ENCODE measurements at places on chromosomes 1 and 21.
A peak's percentile ranks its signal among the peaks of the same experiment; 100 is the strongest.

- no peak for DNase-seq
Measured at GRCh38 chr21:33540711-33541104, 1.2 kb downstream of the GART start.

- no peak for DNase-seq
Measured at GRCh38 chr1:54575605-54576290, 27.7 kb downstream of the ACOT11 start.

DNA sequence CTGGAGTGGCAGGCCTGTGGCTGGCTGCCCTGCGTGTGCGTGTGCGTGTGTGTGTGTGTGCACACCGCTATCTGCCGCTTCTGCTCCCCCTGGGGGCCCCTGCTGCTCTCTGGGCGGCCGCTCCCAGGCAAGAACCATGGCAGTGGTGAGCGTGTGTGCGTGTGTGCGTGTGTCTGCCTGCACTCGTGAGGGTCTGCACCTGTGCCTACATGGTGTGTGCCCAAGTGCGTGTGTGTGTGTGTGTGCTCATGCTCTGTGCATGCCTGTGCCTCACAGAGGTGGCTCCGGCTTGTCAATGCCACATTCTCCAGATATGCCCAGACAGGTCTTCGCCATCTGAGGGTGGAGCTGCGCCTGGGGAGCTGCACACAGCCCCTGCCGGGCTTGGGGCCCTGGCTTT lies 18.7 kb upstream of the PEX10 start:
- no peak for DNase-seq

- no peak for DNase-seq
Measured at GRCh38 chr1:116943438-116943837, 33.7 kb downstream of the PTGFRN start.

DNA sequence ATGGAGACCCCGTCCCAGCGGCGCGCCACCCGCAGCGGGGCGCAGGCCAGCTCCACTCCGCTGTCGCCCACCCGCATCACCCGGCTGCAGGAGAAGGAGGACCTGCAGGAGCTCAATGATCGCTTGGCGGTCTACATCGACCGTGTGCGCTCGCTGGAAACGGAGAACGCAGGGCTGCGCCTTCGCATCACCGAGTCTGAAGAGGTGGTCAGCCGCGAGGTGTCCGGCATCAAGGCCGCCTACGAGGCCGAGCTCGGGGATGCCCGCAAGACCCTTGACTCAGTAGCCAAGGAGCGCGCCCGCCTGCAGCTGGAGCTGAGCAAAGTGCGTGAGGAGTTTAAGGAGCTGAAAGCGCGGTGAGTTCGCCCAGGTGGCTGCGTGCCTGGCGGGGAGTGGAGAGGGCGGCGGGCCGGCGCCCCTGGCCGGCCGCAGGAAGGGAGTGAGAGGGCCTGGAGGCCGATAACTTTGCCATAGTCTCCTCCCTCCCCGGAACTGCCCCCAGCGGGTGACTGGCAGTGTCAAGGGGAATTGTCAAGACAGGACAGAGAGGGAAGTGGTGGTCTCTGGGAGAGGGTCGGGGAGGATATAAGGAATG lies 505 bp downstream of the LMNA start:
- no peak for DNase-seq

- DNase-seq, result no peak
Measured at GRCh38 chr1:205262731-205263171, 35.0 kb downstream of the TMCC2 start.

- no peak for DNase-seq
Measured at GRCh38 chr1:184770181-184770979, 15.7 kb upstream of the EDEM3 start.

DNA sequence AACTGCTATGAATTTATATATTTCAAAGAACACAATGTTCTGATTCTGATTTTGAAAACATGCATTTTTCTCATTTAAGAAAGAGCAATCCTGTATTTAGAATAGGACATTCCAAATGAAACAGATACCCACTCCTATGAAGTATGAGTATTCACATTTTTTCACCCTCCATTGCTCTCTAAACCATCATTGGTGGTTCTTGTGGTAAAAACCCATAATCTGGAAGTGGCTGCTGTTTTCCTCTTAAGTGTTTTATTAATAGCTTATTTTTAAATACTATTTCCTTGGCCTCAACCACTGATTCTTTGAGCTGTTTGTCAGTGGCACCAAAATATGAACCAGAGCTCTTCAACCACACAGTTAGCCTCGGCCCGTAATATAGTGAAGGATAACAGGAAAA lies 60.0 kb upstream of the ADAM30 start:
- DNase-seq, result no peak

- no peak for DNase-seq
Measured at GRCh38 chr1:179127163-179127895, 45.5 kb downstream of the TOR3A start.

GRCh38 chr21:17612565-17613241 lies at the start of gene BTG3:
TSS of gene BTG3 (minus strand) at chr21:17612901. CDS start at chr21:17609144, 3,757 bp downstream.
- DNase-seq, result peak; percentile 66

DNA sequence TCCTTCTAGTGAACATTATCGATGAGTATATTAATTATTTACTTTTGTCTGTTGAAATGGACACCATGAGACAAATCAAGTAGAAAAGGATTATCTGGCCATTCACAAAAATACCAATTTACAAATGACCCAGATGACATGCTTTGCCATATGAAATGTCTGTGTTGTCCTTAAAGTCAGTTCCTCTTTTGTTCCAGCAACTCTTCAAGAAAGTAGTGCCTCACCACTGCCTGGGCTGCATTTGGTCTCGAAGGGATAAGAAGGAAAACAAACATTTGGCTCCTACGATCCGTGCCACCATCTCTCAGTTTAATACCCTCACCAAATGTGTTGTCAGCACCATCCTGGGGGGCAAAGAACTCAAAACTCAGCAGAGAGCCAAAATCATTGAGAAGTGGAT lies 79.6 kb downstream of the RGL1 start:
- DNase-seq, result no peak

All from stimulated activated CD8-positive, alpha-beta memory T cell treated with anti-CD3 and anti-CD28 coated beads, Interleukin-4, amount 100 ng/mL, for 1 hour (primary cell).